NCI-H1092 (cell line): ENCODE measurements at places on chromosomes 3 and 15.

DNA sequence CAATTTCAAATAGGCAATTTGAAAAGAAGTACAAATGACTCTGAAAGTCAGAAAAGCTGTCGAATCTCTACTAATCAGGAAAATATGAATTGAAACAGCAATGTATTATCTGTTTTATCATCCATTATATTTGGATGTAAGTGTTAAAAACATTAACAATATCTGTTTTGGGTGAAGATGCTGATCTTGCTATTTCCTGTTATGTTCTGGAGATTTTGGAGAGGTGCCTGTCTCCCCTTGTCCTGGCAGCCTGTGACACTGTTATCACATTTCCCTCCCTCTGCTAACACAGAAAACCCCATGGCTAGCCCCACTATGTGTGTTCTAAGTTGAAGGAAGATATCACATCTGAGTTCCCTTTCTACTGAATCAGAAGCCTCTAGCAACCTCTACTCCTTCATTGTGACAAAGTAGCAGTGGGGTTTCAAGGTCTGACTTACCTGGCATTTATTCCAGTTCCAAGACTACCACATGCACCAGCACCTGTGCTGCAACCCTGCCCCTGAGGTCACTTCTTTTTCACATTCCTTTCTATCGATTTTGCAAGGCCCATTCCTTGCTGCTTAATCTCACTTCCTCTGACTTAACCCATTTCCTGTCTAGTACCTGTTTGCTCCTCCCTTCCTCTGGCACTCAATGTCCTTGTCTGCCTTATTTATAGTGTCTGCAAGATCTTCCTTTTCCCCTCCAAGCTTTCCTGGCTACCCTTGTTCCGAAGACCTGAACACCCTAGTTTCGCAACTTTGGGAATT, 95.5 kb upstream of the COL8A1 start:
- no peak for DNase-seq

DNA sequence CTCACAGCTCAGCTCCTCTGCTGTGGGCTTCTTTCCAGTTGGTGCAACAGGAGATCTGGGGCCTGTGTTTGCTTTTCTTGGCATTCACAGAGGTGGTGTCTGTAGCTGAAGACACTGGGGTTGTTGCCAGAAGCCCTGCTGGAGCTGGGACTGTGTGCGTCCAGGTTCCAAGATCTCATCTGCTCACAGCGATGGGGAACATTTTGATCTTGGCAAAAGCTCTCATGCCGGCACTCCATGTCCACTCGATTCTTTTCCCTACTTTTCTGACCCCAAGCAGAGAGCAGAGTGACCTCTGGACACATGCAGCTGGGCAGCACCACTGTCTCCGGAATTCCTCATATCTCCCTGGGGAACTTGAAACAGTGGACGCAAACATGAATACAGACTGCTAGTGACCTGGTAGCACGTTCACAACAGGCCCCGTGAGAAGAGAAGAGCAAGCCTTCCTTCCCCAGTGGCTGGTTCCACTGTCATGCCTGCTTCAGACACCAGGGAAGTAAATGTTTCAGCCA, 36.1 kb upstream of the MECOM start:
- peak; percentile 2 for DNase-seq

GRCh38 chr3:141261472-141262307, 30.1 kb downstream of the PXYLP1 start:
- no peak for DNase-seq

DNA sequence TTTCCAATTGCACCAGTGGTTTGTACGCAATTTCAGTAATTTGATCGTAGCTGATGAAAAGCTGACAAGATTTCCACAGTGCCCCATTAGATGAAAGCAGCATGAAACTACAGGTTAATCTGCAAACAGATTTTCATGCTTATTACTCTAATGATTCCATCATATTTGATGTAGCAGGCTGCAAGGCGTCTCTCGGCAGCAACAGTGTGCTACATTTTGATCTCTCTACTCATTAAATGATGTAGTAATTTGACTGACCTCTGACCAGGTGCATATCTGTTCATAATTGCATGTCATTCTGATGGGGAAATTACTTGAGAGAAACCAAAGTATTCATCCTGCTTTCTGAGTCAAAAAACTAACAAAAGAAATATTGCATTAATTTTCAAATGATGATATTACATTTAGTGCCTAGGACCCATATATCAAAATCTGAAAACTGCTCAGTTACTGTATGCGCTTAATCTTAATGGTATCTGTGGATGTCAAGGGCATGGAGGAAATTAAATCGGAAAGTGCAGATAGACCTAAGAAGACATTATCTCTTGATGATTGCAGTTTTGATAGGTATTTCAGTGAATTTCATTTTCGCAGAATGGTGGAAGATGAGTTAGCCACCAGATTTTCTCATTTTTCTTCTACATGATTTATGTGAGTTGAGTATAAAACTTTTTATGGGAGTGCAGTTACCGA, 198.5 kb downstream of the RSRC1 start:
- DNase-seq = no peak

DNA sequence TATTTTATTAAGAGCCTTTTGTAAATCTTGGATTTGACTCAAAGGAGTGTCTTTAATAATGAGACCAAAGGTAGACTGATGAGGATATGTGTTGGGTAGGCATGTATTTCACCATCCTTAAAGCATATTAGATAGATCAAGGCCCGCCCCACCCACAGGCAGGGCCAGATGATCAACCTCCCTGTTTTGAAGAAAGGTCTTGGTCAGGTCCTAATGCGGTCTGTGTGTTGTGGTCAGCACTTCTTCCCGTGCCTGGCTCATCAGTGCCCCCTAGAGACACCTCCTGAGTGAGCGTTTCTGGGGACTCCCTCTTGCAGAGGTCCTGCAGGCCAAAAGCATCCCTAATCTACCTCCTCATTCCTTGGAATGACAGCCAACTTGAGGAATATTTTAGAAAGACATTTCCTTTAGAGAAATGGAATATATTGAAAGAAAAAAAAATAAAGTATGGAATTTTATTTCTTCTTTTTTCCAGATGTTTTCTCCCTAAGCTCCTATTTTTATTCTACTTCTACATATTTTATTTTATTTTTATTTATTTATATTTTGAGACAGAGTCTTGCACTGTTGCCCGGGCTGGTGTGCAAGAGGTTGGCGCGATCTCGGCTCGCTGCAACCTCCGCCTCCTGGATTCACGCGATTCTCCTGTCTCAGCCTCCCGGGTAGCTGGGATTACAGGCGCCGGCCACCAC, 6.0 kb downstream of the TM4SF4 start:
- peak; percentile 58 for DNase-seq

DNA sequence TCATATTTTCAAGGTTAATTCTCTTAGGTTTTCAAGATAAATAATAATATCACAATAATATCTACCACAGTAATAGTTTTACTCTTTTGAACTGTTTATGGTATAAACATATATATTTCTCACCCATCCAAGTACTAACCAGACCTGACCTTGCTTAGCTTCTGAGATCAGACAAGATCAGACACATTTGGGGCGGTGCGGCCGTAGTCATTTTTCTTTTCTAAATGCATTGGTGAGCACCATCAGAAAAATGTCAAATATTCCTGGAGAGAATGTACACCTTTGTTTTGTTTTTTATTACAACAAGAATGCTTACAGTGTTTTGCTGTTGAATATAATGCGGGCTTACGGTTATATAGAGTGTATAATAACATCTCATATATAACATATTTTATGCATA, 267.8 kb downstream of the ADAMTS17 start:
- no peak for DNase-seq

GRCh38 chr3:17302774-17303173, 418.0 kb downstream of the PLCL2 start:
- DNase-seq = no peak

DNA sequence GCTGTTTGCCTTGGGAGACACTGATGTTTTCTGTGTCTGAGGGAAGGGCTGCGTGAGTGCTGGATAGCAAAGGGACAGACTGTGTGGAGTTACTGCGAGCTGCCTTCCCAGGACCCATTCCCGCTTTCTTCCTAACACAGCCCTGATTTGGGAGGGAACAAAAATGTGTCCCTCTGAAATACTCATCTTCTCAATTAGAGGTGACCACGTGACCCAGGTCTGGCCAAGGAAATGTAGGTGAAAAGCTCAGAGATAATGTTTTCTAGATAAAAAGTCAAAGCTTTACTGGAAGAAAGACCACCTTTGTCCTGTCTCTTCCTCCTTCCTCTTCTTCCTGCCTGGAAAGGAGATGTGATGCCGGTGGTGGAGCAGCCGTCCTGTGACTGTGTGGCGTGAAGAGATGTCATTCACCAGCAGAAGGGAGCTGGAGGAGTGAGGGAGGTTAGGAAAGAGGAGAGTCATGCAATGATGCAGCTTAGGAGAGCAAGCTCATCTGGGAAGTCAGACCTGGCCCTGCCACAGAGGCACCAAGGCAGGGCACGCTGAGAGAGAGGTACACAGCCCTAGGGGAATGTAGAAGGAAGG, 105.6 kb downstream of the CHSY1 start:
- no peak for DNase-seq

DNA sequence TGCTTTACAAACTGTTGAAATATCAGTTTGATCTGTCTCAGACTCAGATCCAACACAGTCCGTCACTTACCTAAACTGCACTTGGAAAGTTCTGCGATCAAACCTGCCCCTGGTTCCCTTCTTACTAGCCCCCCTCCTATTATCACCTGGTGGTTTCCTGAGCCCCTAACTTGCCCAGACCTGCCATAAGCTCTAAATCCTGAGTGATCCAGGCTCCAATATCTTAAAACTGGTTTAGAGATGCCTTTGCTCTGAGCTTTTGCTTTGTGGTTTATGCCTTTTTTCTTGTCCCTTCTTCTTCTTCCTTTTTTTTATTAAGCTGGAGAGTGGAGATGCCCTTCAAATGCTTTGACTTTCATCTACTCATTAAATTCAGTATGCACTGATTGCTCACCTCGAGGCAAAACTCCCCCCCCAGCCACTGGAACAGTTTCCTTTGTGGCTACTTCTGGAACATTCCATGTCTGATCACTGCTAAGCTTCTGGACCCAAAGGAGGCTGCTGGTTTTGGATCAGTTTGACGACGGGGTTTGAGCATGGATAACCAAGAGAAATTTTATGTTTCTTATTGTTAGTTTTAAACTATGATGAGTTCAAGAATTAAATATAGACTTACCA, 3.5 kb upstream of the ITGB5 start:
- DNase-seq = no peak

- no peak for DNase-seq
Measured at GRCh38 chr3:147699175-147699838, 290.1 kb downstream of the ZIC1 start.

DNA sequence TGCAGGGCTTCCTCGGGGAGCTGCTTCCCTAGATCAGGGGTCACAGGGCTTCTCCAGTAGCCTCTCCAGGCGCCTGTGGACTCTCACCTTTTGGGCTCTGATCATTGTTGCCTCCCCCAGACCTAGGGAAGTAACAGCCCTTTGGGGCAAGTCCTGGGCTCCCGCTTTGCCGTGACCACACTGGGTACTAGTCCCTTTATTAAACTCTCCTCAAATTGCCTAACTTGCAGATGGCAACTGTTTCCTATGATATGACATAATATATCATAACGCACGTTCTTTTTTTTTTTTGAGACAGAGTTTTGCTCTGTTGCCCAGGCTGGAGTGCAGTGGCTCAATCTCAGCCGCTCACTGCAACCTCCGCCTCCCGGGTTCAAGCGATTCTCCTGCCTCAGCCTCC, 17.9 kb upstream of the NRROS start:
- DNase-seq = no peak
